Activated CD8-positive, alpha-beta memory T cell treated with anti-CD3 and anti-CD28 coated beads, Interleukin-2, amount 10 ng/mL, durations not matched to agents 7 days and 5 days (primary cell): ENCODE measurements at places on chromosomes 13 and 19. TPM values are rescaled to one million over a fixed set of nuclear protein-coding genes. Genes with fewer than 3 reads are reported as not detected.

- no peak for DNase-seq
Measured at GRCh38 chr13:75038393-75039113, 443.4 kb downstream of the TBC1D4 start.

GRCh38 chr13:43657485-43657884, 129.3 kb downstream of the ENOX1 start:
- no peak for DNase-seq

DNA sequence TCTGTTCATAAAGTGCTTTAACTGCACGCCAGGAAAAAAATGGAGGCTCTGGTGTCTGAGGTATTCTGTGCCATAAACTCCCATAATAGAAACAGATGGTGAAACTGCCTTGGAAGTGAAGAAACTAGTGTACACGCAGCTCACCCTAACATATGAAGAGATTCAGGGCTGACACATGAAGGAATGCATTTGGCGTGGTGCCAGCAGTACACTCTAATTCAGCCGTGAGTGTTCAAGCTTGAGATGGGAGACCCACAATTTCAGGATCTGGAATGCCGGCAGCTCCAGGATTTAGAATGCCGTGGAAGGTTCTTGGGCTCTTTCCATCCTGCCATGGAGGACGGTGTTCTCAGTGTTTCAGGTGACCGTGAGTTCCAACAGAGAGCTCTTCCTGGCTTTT, 478.4 kb downstream of the TSHZ3 start:
- DNase-seq, result no peak

The MBNL2 gene
- total RNA-seq, result 9.7 TPM

The CALM3 gene
- total RNA-seq, result 498 TPM

DNA sequence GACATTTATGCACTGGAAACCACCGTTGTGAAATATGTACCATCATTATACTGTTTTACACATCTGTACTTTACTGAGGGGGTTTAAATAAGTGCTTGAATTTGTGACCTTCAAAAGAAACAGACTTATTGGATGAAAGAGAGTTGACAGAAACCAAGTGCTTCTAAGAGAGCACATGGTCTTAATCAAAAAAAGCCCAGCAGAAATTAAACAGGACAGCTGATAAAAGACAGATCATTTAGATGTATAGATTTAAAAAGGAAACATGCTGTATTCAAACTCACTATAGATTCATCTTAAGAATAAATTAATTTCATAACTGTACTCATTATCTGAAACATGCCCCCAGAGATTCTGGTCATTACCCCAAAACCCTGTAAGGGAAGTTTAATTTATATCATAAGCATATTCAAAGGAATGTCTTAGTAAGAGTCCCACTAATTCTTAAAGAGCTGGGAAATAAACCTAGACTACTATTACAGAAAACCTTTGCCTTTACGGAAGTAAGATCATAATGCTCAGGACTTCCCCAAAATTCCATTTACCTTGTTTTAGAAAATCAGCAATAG, 421.8 kb downstream of the DCT start:
- DNase-seq, result no peak

DNA sequence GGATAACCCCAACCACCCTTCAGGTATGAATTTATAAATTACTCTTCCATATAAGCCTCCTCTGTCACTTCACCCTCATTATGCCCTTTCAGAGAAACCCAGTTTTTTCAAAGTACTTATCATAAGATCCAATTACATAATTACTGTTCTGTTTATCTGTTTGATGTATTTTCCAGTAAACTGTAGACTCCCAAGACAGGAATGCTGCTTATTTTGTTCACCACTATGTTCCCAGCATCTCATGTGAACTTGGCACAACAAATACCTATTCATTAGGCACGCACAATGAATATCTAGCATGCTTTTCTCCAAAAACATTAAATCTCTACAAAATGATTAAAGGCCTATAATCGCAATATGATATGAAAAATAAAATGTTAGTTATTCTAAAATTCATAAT, 13.2 kb downstream of the ENOX1 start:
- no peak for DNase-seq

DNA sequence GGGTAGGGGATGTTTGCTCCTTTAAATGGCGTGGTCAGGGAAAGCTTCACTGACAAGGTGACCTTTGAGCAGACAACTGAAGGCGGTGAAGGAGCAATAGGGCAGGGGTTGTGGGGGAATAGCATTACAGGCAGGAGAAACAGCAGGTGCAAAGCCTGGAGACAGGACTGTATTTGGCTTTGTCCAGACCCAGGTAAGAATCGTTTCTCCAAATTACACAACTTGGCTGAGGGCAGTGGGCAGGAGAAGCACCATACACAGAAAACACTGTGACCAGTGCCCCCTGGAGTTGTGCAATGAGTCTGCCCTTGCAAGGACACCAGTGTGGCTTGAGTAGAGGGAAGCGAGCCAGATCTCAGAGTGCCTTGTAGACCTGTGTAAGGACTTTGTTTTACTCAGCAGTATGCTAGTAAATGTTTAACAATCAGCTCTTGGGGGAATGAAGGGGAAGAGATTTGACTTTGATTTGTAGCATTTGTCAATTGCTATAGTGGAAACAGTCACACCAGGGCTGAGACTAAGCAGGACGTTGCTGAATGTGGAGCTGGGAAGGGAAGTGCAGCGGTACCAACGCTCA, 360.0 kb downstream of the DCT start:
- DNase-seq, result no peak

The PPM1N gene
- 4.3 TPM for total RNA-seq

DNA sequence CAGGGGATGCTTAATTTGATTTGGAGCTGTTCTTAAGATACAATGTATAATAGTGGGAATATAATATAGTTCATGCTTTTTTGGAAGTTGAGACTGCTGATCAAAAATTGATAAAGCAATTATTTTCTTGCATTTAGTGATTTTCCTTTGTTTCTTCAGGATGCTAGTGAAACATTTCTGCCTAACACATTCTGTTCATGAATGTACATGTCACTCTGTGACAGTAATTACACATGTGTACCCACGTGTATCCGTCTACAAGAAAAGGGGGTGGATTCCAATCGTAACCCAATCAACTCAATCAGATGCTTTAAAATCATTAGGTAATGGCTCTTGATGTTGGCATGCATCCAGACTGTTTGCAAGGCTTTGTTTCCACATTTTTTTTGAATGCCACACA, 5.0 kb upstream of the FRY start:
- no peak for DNase-seq

GRCh38 chr13:95480131-95480545, 72.4 kb upstream of the CLDN10 start:
- DNase-seq, result peak; percentile 43

GRCh38 chr13:37453246-37453645, 145.3 kb downstream of the POSTN start:
- no peak for DNase-seq

The MATK gene
- 30.8 TPM for total RNA-seq

The POGLUT2 gene
- total RNA-seq, result 21.6 TPM

DNA sequence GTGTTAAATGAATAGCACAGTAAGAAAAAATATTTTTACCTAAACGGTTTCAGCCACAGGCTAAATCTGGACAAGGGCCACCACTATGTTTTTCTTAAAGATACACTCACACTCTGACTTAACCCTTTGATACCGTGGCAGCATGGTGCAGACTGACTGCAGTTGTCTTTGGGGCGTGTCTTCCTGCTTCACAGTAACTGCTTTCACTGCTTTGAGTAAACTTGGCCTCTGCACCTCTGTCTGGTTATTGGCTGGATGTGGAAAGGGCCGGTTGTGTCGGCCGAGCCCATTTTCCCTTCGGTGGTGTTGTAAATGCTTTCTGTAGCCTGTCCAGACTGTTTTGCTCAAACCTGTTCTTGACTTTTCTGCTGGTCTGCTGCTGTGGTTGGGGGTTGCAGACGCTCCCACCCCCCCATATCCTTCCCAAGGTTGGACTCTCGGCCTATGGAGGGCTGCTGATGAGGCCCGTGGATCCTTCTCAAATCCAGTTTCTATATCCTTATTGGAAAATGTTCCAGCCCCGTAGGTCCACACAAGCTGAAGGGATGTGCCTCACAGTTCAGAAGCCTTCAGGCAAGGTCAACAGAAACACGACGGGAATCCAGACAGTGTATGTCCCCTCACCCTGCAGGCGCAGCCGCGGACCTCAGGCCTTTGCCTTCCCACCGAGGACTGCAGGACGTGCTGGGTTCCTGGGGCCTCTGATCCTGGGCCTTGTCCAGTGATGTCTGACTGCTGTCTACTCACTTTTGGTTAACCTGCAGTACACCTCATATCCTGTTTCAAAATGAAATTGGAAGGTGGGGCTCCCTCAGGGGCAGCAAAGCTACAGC, 90.2 kb upstream of the RNF113B start:
- no peak for DNase-seq

The C1QTNF9B gene
- total RNA-seq, result not detected
